ENCODE measurements at places on chromosomes 7 and 10.

DNA sequence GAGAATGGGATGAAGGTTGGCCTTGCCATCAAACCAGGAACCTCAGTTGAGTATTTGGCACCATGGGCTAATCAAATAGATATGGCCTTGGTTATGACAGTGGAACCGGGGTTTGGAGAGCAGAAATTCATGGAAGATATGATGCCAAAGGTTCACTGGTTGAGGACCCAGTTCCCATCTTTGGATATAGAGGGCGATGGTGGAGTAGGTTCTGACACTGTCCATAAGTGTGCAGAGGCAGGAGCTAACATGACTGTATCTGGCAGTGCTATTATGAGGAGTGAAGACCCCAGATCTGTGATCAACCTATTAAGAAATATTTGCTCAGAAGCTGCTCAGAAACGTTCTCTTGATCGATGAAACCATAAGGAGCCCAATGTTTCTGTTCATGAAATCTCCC, 637 bp downstream of the RPEL1 start:
- DNase-seq = no peak

DNA sequence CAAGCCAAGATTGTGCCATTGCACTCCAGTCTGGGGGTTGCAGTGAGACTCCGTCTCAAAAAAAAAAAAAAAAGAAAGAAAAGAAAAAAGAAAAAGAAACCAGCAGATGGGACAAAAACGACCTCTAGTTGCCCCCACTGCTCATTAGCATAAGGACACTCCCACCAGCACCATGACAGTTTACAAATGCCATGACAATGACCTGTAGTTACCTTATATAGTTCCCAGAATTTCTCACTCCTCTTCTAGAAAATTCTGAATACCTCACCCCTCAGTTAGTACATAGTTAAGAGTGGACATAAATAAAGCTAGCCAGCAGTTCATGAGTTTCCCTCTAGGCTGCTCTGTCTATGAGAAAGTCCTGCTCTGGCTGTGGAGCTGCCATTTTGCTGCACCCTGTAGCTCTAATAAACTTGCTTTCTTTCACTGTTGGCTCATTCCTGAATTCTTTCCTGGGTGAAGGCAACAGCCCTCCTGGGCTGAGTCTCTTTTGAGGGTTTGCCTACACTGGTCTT, 276.8 kb upstream of the AKR1E2 start:
- no peak for DNase-seq

GRCh38 chr10:126665207-126665606, 5.3 kb downstream of the C10orf90 start:
- DNase-seq = no peak

DNA sequence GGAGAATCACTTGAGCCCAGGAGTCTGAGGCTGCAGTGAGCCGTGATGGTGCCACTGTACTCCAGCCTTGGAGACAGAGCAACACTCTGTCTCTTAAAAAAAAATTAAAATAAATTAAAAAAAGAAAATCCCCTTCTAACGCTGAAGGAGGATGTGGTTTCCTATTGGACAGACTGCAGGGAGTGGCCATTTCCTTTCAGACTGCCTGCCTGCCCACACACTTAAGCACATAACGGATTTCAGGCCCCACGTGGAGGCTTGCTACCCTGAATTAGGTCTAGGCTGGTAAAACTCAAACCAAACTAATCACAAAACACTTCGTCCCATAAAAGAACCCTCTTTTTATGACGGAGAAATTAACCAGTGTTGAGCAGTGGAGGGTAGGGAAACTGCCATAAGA, 34.0 kb downstream of the GATA3 start:
- no peak for DNase-seq

DNA sequence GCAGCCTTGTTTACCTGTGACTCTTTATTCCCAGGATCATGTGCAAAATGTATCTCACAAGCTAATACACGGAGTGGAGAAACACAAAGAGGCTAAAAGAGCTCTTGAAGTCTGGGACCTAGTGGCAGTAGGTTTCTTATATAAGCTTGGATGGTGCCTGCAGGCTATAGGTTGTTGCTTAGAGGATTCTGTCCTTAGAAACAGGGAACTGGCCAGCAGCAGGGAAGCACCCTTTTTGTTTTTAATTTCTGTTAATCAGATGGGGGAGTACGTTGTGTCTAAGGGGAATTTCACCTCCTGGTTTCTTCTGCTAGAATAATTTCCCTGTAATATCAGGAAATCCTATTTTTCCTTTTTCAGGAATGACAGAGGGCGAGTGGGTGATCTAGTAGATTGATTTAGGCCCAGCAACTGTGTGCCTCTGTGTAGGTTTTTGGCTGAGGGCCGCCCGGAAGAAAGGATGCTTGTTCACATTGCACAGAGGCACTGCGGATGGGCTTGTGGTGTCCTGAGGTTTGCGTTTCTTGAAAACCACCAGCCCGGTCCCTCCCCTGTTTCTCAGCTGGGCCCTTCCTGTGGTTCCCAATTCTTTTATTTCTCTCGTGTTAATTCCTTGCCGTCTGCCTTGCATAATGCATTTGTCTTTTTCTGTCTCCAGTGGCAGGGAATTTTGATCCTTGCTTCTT, 158.0 kb downstream of the CAMK1D start:
- DNase-seq = no peak

DNA sequence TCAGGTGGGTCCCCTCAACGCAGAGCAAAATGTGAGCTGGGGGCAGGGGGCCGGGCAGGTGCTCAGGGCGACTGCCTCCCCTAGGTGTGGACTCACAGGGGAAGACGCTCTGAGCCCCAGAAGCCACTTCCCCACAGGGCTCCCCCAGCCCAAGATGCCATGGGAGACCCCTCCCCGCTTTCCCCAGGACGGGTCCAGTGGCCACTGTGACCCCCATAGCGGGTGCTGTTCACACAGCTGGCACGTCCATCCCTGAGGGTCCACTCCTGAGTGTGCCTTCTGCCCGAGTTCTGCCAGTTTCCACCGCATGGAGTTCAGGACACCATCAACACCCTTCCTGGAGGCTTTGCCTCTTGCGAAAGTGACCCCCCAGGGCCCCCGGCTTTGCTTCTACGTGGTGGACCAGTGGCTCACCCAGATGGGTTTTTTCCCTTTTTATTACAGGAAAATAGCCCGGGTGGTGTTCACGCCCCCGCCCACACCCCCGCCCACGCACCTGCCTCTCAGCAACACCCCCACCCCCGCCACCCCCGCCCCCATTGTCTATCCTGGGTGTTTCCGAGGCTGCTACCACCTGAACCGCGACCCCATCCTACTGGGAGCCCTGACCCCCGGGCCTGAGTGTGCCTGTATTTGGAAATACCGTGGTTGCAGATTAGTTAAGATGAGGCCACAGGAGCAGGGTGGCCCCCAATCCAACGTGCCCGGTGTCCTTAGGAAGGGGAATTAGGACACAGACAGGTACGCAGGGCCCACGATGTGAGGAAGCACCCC, 32.0 kb downstream of the ADAP1 start:
- no peak for DNase-seq

All from hematopoietic multipotent progenitor cell treated with erythropoietin and hydrocortisone succinate and interleukin-3 and kit ligand, for 17 days (in vitro differentiated cells).